Foreskin keratinocyte (primary cell): ENCODE measurements at places on chromosomes 7 and 10. TPM values are rescaled to one million over a fixed set of nuclear protein-coding genes. Genes with fewer than 3 reads are reported as not detected.

The MGAM2 gene
- not detected in 2 replicates for polyA plus RNA-seq

The SFXN3 gene
- polyA plus RNA-seq: 24.1 and 27.9 TPM in 2 replicates

The MYOZ1 gene
- 0.02 TPM in 1 of 2 replicates, not detected in the other for polyA plus RNA-seq

The ABCC2 gene
- polyA plus RNA-seq: 0.43 and 0.45 TPM in 2 replicates

The TRIL gene
- polyA plus RNA-seq: 0.01 TPM in 1 of 2 replicates, not detected in the other

The C7orf25 gene
- polyA plus RNA-seq: 1.0 and 1.1 TPM in 2 replicates

The ASL gene
- 48.6 and 52.5 TPM in 2 replicates for polyA plus RNA-seq

The GCK gene
- 0.49 and 0.76 TPM in 2 replicates for polyA plus RNA-seq

The LIPF gene
- polyA plus RNA-seq: not detected in 2 replicates

The IDI2 gene
- polyA plus RNA-seq: not detected in 2 replicates

The ZNF727 gene
- polyA plus RNA-seq: not detected in 2 replicates

DNA sequence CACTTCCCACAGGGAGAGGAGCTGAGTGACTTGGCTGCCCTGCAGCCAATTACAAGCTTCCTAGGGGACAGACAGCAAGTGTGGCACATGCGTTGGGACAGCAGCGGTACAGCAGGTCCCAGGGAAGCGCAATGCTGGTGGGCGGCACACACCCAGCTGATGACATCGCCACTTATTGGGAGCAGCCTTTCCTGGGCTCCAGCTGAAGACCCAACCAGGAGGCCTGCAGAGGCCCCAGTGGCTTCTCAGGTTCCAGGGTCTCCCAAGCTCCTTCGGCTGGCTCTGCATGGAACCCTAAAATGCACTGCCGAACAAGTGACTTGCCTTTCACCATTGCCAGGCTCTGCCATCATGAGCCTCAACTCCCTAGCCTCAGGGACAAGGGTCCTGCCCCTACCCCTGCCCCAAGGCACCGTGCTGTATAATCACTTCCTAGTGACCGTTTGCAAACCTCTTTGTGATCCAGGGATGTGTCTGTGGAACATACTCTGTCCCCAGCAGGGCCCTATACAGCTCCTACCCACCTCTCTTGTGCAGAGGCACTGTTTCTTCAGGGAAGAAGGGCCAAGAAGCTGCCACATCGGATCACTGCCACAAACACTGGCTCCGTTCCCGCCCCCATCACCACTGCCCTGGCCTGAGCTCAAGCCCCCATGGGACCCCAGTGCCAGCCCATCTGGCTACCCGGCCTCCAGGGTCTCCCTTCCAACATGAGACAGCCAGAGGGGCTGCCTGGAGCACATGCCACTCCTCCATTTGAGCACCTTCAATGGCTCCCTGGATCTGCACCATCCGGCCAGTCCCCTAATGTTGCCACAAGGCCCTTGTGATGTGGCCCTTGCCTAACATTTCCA is 19.3 kb upstream of the SLIT1 start:
- DNase-seq: no peak

- no peak for DNase-seq
Observed at GRCh38 chr10:131576341-131577177, 265.0 kb upstream of the TCERG1L start.

GRCh38 chr10:87659571-87660483 is at the start of gene PAPSS2:
Gene PAPSS2, plus strand, starts transcription at chr10:87659878. Its CDS starts 104 bp downstream, at chr10:87659982.
- DNase-seq: no peak

GRCh38 chr7:123725586-123726171 is 23.1 kb downstream of the WASL start:
- no peak for DNase-seq

DNA sequence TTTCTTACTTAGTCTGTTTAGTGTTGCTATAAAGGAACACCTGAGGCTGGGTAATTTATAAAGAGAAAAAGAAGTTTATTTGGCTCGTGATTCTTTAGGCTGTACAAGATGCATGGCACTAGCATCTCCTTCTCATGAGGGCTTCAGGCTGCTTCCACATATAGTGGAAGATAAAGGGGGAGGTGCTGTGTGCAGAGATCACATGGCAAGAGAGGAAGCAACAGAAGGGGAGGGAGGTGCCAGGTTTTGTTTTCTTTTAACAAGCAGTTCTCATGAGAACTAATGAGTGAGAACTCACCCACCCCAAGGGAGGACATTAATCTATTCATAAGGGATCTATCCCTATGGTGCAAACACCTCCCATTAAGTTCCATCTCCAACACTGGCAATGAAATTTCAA is 17.3 kb downstream of the CYP2E1 start:
- DNase-seq: no peak

DNA sequence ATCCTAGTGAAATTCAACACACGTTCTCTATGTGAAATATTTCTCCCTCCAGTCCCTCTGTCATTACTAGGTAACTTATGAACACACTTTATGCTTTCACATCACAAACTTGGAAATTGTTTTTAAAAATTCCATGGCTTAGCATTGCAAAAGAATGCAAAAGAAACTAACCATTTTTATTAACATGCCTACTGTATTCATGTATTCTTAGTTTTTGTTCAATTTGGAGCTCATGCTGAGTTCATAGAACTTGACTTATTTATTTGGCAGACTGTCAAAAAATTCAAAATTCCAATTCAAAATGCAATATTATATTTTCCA is 155.0 kb upstream of the SEMA3C start:
- DNase-seq: no peak

GRCh38 chr10:130808243-130808642 is 503.3 kb downstream of the TCERG1L start:
- no peak for DNase-seq

GRCh38 chr7:73572767-73573186 is 5.6 kb downstream of the TBL2 start:
- no peak for DNase-seq

DNA sequence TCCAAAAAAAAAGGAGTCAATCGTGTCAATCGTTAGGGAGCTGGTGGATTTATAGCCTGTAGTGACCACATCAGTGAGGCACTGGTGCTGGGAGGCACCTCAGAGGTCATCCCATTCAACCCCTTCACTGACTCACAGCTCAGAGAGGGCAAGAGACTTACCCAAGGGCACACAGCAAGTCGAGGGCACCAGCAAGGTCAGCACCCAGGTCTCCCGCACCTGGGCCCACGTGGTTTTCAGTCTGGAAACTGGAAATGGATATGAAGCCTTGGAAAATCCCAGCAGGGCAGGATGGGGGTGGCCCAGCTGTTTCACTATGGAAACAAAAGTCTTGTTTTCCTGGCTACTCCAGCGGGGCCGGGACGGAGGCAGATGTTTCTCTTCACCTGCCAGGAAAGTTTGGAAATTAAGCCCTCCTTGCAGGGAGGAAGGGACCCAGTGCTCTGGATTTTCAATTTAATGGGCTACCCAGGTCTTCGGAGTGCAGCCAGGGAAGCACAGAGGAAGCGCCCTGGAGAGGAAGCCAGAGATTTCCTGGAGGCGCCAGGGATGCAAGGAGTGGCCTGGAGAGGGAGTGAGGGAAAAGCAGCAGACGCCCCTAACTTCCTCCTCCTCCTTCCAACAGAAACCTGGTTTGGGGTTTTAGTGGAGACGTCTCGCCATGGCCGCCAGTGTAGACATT is 157.2 kb upstream of the TNRC18 start:
- no peak for DNase-seq

DNA sequence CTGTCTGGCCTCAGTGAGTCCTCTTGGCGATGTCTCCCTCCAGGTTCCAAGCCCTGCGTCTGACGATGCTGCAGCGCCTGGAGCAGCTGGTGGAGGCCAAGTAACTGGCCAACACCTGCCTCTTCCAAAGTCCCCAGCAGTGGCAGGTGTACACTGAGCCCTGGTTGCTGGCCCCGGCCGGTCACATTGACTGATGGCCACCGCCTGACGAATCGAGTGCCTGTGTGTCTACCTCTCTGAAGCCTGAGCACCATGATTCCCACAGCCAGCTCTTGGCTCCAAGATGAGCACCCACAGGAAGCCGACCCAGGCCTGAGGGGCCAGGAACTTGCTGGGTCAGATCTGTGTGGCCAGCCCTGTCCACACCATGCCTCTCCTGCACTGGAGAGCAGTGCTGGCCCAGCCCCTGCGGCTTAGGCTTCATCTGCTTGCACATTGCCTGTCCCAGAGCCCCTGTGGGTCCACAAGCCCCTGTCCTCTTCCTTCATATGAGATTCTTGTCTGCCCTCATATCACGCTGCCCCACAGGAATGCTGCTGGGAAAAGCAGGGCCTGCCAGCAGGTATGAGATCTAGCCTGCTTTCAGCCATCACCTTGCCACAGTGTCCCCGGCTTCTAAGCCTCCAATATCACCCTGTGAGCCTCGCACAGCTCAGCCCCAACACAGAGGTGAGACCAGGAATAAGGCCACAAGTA is 7.3 kb upstream of the ZNF22 start:
- DNase-seq: no peak

DNA sequence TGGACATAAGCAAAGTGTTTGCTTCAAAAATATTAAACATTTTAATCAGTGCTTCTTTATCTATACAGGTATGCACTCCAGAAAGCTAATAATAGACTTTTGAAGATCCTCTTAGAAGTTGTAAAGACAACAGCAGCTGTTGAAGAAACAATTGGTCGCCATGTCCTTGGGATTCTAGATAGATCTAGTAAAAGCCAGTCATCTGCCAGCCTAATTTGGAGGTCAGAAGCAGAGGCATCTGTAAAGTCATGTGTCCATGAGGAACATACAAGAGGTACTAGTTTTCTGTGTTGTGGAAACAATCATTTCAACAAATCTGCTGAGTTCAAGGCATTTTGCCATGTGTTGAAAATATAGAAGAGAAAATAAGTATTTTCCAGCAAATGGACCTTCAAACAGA is 89.3 kb downstream of the CYP51A1 start:
- no peak for DNase-seq

- DNase-seq: peak; percentile 4
Observed at GRCh38 chr10:84097787-84098353, 41.4 kb upstream of the GHITM start.

- DNase-seq: no peak
Observed at GRCh38 chr7:94330269-94331020, 64.2 kb upstream of the COL1A2 start.

DNA sequence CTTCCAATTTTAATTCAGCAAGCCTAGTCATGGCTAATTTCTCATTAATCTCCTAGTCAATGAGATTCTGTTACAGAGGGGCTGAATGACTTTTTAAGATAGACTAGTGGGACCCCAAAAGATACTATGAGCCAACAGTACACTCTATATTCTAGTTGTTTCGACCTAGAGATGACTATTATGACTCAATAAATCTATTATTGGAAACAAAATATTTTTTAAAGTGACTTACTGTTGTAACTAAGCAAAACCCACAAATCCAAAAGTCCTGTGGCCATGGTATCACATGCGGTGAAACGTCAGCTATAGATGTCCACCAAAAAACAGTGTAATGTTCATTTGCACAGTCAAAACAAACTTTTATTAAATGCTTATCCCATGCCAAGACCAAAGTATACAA is 95.3 kb upstream of the ADO start:
- no peak for DNase-seq

GRCh38 chr10:11988924-11989323 is 53.7 kb downstream of the UPF2 start:
- DNase-seq: no peak

DNA sequence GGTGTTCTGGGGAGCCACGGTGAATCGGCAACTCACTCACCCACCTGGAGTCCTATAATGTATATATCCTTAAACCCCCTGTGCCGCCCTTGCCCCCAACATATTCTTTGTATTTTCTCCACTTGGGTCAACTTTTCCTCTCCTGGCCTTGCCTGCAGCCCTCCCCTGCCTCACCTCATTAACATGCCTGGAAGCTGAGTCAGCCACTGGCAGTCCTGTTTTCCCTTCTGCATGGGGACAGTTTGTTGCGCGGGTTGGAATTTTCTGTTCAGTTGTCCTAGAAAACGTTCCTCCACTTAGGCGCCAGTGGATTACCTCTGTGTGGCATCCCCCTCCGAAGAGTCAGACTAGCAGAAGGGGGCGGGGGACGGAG is 97.4 kb downstream of the C10orf105 start:
- peak; percentile 20 for DNase-seq

DNA sequence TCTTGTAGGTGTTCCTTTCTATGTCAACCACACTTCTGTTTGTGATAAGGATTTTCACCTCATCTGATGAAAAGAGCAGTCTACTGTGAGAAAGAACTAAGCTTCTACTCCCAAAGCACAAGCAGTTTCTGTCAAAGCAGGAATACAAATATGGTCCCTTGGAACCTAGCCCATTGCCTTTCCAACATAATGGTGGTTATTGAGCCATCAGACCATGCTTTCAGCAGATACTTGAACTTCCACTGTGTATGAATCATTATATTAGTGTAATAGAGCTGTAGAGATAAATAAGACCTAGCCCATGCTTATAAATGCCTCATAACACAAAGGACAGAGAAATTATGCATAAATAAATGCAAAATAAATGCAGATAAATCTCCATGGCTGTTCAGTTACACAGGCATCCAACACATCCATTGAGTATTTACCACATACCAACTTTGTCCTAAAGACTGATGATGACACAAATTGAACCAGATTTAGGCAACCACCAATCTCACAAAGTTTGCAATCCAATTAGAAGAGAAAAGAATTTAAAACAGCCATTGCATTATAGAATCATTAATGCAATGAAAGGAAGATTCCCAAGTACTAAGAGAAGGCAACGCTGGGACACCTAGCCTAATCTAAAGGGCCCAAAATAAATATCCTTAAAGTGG is 729.4 kb upstream of the C7orf33 start:
- no peak for DNase-seq

DNA sequence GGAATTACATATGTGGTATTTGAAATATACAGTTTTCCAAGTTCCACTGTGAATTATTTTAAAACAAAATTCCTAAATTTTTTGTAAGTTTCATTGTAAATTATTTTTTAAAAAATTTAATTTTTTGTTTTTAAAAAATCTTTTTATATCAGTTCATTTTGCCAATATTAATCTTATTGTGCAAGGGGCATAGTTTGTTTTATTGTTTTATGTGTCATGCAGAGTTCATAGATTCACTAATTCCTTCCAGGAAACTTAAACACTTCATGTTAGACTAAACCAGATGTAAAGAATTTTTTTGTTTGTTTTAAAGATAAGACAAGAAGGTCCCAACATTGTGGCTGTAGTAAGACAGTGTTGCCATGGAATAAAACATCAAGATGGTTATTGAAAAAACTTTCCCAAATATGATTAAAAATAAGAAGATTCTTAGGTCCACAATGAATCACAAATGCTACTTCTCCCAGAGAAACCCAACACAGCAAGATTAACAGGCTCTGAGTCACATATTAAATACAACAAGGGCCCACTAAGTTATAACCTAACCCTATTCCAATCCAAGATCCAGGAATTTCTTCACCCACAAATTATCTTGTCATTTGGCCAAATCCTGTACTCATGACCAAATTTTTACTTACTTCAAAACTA is 464.7 kb upstream of the IGFBP3 start:
- peak; percentile 80 for DNase-seq

- no peak for DNase-seq
Observed at GRCh38 chr10:48614481-48615390, 9.9 kb upstream of the ARHGAP22 start.
